ENCODE measurements at places on chromosomes 1 and 21.

GRCh38 chr1:92797961-92798360 is 13.1 kb upstream of the EVI5 start:
- no peak for DNase-seq

GRCh38 chr21:45410865-45411809 is 6.2 kb downstream of the COL18A1 start:
- DNase-seq, result no peak

DNA sequence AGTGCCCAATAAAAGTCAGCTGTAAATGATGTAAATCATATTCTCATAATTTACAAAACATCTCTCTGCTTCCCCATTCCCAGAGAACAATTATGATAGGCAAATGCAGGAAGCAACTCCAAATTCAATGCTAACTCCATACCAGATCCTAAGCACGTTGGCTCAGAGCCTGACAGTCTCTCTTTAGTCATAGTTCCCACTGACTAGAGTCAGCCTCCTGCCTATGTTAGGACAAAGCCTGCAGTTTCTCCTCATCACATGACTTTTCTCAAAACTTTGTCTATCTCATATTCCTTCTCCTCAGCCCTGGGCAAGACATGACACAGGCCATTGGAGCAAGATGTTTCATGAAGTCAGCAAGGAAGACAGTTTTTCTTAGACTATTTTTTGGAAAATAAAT is 101.5 kb upstream of the COL24A1 start:
- peak; percentile 4 for DNase-seq

DNA sequence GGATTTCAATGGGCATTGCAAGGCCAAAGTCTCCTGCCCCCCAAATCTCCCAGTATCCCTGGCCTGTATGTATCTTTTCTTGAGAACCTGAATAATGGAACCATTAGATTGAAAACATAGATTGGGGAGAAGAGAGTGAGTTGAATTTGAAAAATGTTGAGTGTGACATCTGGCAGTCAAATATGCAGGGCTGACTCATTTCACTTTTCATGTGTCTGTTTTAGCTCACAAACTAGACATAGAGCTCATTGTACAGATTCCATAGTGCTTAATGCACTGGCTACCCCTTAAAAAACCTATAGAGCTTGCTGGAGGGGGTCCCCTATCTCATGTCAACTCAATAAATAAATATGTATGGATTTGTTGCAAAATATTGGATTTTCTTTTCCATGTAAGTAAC is 30.8 kb downstream of the DDR2 start:
- peak; percentile 17 for DNase-seq

DNA sequence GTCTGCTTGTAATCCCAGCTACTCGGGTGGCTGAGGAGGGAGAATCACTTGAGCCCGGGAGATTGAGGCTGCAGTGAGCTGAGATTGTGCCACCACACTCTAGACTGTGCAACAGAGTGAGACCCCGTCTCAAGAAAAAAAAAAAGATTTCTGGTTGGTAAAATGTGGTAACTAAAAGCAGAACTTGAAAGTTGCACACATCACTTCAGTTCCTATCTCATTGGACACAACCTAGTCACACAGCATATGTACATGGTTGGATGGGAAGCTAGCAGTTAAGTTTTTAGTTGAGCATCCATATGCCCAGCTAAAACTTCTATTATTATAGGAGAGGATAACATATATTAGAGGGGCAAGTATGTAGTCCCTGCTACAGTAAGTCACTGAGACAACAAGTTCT is 22.1 kb downstream of the BCAS2 start:
- DNase-seq, result no peak

GRCh38 chr1:110677526-110677925 is 2.8 kb upstream of the KCNA3 start:
- no peak for DNase-seq

GRCh38 chr1:164562061-164562460 is 3.1 kb downstream of the PBX1 start:
- no peak for DNase-seq

DNA sequence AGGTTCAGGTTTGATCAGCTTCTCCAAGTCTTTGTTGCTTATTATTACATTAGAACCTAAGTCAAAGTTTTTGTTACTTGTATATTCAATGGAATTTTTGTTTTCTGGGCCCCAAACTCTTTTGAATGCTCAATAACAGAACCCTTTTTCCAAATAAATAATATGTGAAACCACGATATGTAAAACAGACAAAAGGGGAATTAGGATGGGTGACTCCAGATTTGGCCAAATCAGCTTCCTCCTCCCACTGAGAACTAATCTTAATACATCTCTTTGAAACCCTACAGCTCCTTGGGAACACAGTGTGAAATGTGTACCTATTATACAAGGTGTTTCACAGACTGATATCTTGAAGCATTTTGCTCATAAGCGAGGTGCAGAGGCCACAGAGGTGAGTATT is 67.0 kb upstream of the TNFSF18 start:
- no peak for DNase-seq

- no peak for DNase-seq
Measured at GRCh38 chr1:22321917-22322316, 129.7 kb upstream of the ZBTB40 start.

DNA sequence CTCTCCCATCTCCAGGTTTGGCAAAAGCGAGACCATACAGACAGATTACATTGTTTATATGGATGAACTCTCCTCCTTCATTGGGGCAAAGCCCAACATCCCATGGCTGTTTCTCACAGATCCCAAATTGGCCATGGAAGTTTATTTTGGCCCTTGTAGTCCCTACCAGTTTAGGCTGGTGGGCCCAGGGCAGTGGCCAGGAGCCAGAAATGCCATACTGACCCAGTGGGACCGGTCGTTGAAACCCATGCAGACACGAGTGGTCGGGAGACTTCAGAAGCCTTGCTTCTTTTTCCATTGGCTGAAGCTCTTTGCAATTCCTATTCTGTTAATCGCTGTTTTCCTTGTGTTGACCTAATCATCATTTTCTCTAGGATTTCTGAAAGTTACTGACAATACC is 26.4 kb downstream of the FMO3 start:
- no peak for DNase-seq

- no peak for DNase-seq
Measured at GRCh38 chr1:46087891-46088290, 44.5 kb downstream of the PIK3R3 start.

DNA sequence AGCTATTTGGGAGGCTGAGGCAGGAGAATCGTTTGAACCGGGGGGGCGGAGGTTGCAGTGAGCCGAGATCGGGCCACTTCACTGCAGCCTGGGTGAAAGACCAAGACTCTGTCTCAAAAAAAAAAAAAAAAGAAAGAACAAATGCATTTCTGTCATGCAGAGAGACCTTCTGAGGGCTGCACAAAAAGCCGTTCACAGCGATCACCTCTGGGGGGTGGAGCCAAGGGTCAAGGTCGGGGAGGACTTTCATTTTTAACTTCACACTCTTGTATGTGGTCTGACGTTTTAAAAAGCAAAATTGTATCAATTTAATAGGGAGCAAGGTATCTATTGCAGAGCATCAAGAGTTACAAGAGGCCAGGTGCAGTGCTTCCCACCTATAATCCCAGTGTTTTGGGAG is 26.6 kb upstream of the CLDN14 start:
- no peak for DNase-seq

- DNase-seq, result no peak
Measured at GRCh38 chr21:16081304-16081703, 351.5 kb downstream of the USP25 start.

- DNase-seq, result no peak
Measured at GRCh38 chr1:57517587-57518374, 93.9 kb upstream of the DAB1 start.

GRCh38 chr1:18649693-18650370 is 19.2 kb downstream of the PAX7 start:
- no peak for DNase-seq

DNA sequence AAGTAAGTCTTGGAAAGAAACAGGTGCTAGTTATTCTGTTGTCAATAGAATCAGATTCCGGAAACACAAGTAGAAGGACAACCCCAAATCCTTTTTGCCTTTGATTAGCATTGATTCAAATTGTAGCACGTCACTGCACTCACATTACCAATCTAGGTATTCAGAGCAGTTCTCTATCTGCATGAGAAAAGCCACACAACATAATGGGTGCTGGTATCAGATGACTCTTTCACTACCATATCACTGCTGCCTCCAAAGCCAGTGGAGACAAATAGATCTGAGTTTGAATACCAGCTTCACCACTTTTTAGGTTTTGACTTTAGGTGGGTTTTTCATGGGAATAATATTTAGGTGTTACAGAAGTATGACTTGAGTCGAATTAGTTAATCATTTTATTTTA is 38.9 kb downstream of the RTCA start:
- DNase-seq, result no peak

DNA sequence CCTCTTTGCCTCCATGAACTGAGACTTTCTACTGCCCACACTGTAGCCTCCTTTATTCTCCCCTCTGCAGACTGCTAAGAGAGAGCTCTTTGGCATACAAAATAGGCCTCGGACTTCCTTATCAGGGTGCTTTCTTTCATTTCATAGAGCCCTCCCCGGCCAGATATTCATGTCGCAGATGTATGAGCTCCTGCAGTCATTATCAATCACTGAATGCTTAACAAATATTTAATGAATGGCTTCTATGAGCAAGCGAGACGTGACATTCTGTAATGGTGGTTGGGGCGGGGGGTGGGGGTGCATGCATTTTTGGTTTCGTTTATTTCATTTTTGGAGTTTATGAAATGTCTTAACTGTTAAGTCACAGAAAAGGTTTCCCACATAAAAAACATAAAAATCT is 344.8 kb upstream of the KAZN start:
- no peak for DNase-seq

DNA sequence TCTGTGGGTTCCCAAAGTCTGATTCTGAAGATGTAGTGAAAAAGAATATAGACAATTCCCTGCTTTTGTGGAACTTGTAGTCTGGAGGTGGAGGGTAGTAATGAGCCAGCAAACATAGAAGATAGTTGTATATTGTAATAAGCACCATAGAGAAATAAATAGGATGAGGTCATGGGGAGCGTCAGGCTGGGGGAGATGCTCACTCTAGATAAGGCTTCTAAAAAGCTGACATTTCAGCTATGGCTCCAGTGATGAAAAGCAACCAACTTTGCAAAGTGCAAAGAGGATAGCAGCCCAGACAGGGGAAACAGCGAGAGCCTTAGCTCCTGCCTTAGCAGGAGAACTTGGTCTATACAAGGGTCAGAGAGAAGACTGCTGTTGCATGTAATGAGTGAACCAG is 98.0 kb upstream of the RALGPS2 start:
- no peak for DNase-seq

- no peak for DNase-seq
Measured at GRCh38 chr1:204672482-204673121, 12.9 kb downstream of the LRRN2 start.

GRCh38 chr1:86226204-86226603 is 69.6 kb upstream of the COL24A1 start:
- no peak for DNase-seq

GRCh38 chr1:98102345-98103030 is 181.7 kb upstream of the DPYD start:
- DNase-seq, result no peak

DNA sequence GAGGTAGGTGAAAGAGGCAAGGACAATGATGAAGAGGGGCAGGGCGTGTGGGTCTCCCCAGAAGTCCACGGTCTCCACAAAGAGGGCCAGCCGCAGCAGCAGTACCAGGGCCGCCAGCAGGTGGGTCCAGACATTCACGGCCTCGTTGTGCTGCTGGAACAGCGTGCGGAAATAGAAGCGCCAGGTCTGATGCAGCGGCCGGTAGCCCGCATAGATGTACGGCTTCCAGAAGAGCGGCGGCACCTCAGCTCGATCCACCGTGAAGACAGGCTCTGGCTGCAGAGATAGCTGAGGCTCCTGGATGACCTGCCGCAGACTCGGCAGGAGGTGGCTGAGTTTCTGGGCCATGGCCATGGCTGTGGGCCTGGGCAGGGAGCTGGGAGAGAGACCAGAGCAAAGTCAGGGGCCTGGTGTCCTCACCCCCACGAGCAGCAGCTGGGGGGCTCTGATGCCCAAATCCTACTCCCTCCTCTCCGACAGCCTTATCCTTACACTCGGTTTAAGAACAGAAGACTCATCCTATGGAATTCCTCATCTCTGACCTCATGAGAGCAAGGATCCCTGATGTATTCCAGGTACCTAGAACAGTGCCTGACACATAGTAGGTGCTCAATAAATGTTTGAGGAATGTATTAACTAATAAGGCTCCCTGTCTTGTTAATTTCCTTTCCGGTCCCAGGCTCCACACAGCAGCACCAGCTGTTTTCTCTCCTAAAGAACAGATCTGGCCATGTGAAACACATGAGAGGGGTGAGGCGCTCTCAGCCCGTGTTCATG is 4.4 kb upstream of the AUNIP start:
- no peak for DNase-seq

GRCh38 chr21:38944903-38945302 is 139.2 kb downstream of the ETS2 start:
- no peak for DNase-seq

All from MCF 10A (cell line).